ENCODE measurements at places on chromosomes 6 and 20.

DNA sequence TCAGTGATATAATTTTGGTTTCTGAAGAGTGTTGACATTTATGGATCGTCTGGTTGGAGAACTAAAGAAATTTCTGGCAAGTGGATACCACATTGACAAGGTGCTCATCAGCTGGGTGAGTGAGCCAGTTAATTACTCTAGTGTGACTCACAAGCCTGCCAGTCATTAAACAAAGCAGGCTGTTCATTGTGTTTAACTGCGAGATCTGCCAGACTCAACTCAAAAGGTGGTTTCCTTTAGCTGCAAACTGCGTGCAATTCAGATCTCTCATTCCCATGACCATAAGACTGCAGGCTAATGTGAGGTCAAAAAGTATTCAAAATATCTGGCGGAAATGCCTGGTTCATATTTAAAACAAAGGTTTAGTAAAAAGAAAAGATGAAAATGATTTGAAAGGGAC, 32.5 kb upstream of the IYD start:
- H3K36me3 ChIP-seq = no peaks in the 10 kb centered on the region
- DNase-seq = no peak
- no peaks in the 10 kb centered on the region for H3K27me3 ChIP-seq
- no peaks in the 10 kb centered on the region for H3K4me1 ChIP-seq

DNA sequence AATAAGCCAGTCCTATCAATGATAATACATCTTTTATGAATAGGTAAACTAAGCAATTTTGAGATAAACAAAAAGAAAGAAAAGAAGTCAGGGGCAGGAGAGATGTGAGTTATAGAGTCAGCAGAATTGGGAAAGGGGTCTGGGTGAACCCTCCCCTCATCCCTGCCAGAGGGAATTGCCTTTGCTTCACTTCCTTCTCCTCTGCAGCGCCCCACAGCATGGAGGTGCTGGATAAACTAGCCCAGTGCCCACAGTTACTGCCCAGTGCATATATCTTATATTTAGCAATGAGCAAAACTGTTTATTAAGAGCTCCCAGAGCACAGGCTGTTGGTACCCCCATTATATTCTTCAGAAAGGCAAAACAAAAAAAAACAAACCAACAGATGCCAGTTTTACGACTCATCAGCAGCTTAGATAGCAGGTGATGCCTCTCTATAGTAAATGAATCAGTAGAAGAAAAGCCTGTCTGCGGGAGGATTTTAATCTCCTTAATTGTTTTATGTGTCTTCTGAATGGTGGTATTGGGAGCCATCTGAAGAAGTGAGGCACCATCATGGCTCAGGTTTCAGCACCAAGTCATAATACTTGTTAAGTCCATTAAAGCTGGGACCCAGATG, 419.2 kb downstream of the EPM2A start:
- DNase-seq = no peak
- no peaks in the 10 kb centered on the region for H3K36me3 ChIP-seq
- H3K27me3 ChIP-seq = no peaks in the 10 kb centered on the region
- H3K4me1 ChIP-seq = no peaks in the 10 kb centered on the region
- no peak overlapping the region for H3K4me3 ChIP-seq
- no peak overlapping the region for H3K27ac ChIP-seq

DNA sequence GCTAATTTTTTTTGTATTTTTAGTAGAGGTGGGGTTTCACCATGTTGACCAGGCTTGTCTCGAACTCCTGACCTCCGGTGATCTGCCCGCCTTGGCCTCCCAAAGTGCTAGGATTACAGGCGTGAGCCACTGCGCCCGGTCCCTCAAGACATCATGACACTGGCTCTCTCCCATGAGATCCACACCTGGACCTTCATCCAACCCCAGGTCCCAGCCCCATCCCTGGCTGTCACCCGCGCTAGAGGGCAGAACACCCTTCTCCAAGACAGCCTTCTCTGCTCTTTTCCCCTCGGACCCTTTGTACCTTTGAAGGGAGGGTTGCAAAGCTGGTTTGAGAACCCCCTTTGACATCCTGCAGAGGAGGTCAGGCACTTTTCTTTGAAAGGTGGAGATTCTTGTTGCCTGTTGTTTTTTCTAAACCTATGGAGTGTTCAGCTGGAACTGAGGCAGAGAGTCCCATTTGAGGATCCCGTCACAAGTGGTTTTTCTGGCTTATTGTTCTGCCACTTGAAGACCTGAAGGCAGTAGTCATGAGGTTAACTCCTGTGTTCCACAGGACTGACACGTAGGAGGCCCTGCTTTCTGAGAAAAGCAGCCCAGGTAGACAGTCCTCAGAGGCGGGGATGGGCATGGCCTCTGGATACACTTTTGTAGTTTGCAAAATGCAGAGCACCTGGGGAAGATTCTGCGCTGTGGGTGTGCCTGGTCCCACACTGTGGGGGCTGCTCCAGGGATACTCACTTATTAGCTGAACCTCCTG, 171.1 kb upstream of the SNX9 start:
- H3K4me3 ChIP-seq = no peak overlapping the region
- H3K36me3 ChIP-seq = no peaks in the 10 kb centered on the region
- no peaks in the 10 kb centered on the region for H3K27me3 ChIP-seq
- no peak overlapping the region for H3K27ac ChIP-seq
- DNase-seq = no peak

GRCh38 chr6:38436726-38437465, 202.8 kb downstream of the BTBD9 start:
- no peaks in the 10 kb centered on the region for H3K4me1 ChIP-seq
- no peak overlapping the region for H3K4me3 ChIP-seq
- DNase-seq = no peak
- H3K27ac ChIP-seq = no peak overlapping the region
- no peaks in the 10 kb centered on the region for H3K27me3 ChIP-seq

DNA sequence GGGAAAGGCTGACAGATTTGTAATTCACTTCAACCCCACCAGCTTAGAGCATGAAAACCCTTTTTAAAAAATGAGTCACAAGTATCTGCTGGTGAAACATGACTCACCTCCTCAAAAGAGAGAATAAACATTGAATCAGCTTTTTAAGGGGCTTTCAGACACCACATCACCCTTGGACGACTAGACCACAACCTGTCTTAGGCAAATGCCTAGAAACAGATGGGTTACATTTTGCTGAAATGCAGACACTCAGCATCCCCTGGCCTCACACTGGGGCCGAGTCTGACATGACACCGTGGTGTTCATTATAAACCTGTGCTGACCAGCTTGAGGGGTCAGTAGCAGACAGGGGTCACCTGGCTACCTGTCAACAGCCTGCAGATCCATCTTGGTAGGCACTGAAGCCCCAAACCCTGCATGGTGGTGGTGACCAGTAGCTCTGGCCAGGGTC, 175.3 kb upstream of the CST7 start:
- H3K27me3 ChIP-seq = no peaks in the 10 kb centered on the region
- no peak for DNase-seq
- H3K36me3 ChIP-seq = no peaks in the 10 kb centered on the region
- H3K4me3 ChIP-seq = no peak overlapping the region
- no peak overlapping the region for H3K27ac ChIP-seq
- no peaks in the 10 kb centered on the region for H3K4me1 ChIP-seq

DNA sequence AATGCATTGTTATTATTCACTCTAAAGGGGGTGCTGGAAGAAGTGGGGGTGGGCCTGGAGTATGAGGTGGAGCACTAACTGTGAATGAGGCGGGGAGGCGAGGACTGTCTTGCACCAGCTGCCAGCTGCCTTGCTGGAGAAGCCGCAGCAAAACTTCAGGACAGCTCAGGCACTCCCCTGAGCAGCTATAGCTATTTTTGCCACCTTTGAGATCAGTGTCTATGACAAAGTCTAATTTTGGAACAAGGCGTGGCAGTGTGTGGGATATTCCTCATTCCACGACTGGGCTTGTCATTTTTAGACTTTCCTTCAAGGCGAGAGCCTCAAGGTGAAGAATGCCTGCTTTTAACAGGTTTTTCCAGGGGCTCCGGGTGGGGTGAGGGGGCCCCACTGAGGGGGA, 143.8 kb downstream of the DOK5 start:
- no peaks in the 10 kb centered on the region for H3K27me3 ChIP-seq
- H3K4me1 ChIP-seq = no peaks in the 10 kb centered on the region
- H3K4me3 ChIP-seq = no peak overlapping the region
- H3K36me3 ChIP-seq = no peaks in the 10 kb centered on the region

- H3K36me3 ChIP-seq = no peaks in the 10 kb centered on the region
- DNase-seq = no peak
- H3K27me3 ChIP-seq = no peaks in the 10 kb centered on the region
- no peaks in the 10 kb centered on the region for H3K4me1 ChIP-seq
- no peak overlapping the region for H3K27ac ChIP-seq
- H3K4me3 ChIP-seq = no peak overlapping the region
Observed at GRCh38 chr20:57996936-57997890, 231.2 kb downstream of the ANKRD60 start.

DNA sequence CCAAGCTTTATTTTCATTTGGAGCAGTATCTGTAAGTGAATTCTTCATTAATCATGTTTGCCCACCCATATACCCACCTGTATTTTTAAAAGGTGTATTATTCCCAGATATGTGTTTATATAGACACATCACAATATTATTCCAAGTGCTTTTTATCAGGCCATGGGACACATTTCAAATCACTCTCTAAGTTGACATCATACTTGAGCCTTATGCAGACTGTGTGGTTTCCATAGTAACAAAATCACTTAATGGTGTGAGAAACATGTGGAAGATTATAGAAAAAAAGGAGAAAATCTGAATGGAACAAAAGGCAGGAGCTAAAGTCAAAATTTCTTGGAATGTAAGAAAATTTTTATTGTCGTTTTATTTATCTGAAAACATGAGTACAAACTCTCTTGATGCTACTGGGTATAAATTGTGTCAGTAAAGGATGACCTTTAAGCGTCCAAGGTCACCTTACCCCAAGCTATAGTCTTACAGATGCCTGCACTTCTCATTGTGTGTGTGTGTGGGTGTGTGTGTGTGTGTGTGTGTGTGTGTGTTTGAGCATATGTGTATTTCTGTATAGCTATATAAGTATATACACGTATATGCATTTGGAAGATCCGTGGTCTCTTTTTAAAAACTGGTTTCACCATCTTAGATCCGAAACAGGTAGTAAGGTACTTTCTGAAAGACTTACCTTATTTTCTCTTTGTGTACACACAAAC, 79.8 kb upstream of the CCN6 start:
- DNase-seq = no peak
- H3K27ac ChIP-seq = no peak overlapping the region
- no peaks in the 10 kb centered on the region for H3K36me3 ChIP-seq
- H3K27me3 ChIP-seq = no peaks in the 10 kb centered on the region

DNA sequence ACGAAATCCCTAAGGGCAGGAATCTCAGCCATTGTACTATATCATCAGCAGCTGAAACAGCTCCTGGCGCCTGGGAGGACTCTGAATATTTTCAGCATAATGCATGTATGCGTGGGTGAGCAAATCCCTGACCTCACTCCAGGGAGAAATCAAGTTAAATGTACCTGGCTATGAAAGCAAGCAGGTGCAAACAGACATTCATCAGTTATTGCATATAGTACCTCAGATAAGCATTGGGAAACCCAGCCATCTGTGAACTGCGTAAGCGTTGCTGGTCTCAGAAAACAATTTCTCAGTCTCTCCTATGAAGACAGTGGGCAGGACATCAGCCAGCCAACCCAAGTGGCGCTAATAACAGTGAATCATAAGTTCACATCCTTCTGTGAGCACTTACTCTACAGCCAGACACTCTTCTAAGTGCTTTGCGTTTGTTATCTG, 622.6 kb downstream of the EPM2A start:
- H3K4me3 ChIP-seq = no peak overlapping the region
- H3K36me3 ChIP-seq = no peaks in the 10 kb centered on the region
- H3K27ac ChIP-seq = no peak overlapping the region
- H3K27me3 ChIP-seq = no peaks in the 10 kb centered on the region
- H3K4me1 ChIP-seq = no peaks in the 10 kb centered on the region
- no peak for DNase-seq

DNA sequence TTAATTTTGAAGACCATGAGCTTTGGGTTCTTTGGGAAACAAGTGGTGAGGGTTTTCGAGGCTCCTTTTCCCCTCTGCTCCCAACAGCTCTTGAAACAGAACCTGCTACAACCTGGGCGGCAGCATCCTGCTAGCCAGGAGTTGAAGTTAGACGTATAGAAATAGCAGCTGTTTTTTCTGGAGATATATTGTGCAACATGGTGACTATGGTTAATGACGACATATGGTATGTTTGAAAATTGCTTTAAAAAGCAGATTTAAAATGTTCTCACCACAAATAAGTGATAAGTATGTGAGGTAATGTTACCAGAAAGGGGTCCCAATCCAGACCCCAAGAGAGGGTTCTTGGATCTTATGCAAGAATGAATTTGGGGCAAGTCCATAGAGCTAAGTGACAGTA, 138.9 kb downstream of the PDE7B start:
- H3K27ac ChIP-seq = no peak overlapping the region
- H3K36me3 ChIP-seq = no peaks in the 10 kb centered on the region
- H3K4me1 ChIP-seq = no peaks in the 10 kb centered on the region
- DNase-seq = no peak
- H3K4me3 ChIP-seq = no peak overlapping the region
- no peaks in the 10 kb centered on the region for H3K27me3 ChIP-seq

DNA sequence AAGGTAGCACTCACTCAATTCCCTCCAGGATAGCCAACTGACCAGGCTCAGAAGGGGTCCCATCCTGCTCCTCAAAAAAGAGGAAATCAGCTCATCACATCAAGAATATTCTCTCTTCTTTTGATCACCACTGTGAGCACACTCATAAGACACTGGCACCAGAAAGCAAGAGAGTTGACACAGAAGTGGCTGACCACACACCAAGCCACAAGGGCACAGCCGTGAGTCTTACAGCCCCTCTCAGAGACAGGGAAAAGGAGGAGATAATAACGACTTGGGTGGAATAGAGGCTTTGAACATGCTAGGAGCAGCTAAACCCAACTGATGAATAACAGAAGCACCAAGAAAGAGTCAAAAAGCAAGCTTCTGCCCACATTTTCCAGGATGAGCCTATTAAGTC, 249.1 kb upstream of the PREP start:
- no peaks in the 10 kb centered on the region for H3K36me3 ChIP-seq

DNA sequence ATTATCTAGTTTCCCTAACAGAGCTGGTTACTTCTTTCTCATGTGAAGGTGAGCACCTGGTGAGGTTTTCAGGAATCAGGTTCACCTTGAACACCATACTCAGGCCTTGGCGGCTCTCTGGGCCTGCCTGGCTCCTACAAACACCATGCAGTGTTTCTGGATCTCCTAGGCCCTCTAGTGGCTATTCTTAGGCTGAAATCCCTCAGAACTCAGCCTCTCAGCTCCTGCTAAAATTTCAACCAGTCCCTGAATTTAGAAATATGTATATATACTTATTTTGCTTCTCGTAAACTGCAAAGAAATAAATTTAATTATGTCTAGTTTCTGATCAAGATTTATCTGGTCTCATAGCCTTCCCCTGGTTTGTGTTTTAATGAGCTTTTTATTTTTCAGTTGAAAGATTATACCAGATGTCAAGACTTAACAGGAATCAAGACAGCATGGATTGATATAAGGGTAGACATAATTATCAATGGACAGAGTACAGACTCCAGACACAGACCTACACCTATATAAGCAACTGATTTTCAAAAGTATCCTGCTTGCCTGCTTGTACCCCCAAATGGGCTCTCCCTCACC, 55.9 kb downstream of the ANKEF1 start:
- no peak overlapping the region for H3K4me3 ChIP-seq
- H3K27me3 ChIP-seq = no peaks in the 10 kb centered on the region
- no peak overlapping the region for H3K27ac ChIP-seq
- no peaks in the 10 kb centered on the region for H3K4me1 ChIP-seq
- peak; percentile 50 for DNase-seq
